ENCODE measurements at places on chromosomes 11 and 22.

GRCh38 chr22:35582861-35583670 lies 34.1 kb downstream of the MB start:
- peak; percentile 18 for DNase-seq

GRCh38 chr11:15371533-15371932 lies 256.8 kb downstream of the INSC start:
- DNase-seq, result no peak

- no peak for DNase-seq
Measured at GRCh38 chr22:34354071-34354817, 434.0 kb upstream of the LARGE1 start.

DNA sequence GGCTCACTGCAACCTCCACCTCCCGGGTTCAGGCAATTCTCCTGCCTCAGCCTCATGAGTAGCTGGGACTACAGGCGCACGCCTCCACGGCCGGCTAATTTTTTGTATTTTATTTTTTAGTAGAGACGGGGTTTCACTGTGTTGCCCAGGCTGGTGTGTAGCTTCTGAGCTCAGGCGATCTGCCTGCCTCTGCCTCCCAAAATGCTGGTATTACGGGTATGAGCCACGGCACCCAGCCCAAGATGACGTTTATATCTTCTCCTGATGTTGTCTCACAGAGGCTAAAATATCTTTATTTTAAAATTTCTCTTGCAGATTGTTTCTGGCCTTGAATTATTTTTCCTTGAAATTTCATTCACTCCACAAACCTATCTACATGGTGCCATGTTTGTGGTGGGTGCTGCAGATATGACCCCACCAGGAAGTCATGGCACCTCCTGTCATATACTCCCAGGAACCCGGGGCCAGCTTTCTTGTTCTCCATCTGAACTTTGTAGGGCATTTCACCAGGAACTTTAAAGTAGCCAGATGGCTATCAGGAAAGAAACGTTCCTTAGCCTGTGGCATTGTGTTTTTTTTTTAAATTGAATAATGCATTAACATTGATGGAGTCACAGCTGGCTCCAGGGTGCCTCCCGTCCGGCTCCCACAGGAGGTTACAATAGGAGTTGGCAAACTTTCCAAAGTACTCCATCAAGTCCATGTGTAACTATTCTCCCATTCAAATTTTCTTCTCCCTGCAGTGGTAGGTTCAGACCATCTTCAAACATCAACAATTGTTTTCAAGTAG lies 42.0 kb upstream of the LIPT2 start:
- no peak for DNase-seq

- DNase-seq, result no peak
Measured at GRCh38 chr22:33605221-33605620, 315.1 kb downstream of the LARGE1 start.

GRCh38 chr22:45709866-45710265 lies 38.2 kb downstream of the ATXN10 start:
- no peak for DNase-seq

DNA sequence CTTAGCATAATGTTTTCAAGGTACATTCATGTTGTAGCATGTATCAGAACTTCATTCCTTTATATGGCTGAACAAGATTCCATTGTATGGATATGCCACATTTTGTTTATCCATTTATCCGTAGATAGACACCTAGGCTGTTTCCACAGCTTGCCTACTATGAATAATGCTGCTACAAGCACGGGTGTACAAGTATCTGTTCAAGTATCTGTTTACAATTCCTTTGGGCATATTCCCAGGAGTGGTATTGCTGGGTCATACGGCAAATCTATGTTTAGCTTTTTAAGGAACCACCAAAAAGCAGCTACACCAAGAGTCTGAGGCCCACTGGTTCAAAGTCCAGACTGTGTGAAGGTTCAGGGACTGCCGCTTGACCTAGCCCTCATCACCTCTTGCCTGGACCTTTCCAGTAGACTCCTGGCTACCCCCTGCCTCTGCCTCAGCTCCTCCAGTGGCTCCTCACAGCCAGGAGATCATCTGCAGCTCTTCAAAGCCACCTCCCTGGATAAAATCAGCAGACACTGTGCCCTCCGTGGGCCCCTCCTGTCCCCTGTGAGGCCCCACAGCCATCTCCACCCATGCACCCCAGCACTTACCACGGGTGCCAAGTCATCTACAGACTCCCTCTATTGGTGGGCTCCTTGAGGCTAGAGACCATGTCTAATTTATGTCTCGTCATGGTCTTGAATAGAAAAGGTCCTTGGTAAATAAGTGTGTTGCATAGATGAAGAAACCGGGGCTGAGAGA lies 160.3 kb downstream of the MN1 start:
- no peak for DNase-seq

DNA sequence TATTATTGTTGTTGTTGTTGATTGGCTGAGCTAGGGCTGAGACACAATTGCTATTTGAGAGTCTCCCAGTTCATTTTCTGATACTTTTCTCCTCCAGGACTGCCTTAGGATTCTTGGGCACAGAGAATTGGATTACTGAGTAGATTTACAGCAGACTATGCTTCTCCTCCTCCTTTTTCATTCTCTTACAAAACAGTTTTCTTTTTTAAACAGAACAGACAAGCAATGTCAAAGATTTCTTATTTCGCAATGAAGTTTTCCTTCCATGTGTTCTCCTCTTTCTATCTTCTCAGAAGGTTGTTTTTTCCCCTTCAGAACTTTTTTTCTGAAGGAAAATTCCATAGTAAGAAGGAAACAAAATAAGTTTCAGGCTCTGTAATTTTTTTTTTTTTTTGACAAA lies 19.8 kb upstream of the TIMP3 start:
- no peak for DNase-seq

- DNase-seq, result no peak
Measured at GRCh38 chr11:101718402-101718801, 134.6 kb upstream of the TRPC6 start.

DNA sequence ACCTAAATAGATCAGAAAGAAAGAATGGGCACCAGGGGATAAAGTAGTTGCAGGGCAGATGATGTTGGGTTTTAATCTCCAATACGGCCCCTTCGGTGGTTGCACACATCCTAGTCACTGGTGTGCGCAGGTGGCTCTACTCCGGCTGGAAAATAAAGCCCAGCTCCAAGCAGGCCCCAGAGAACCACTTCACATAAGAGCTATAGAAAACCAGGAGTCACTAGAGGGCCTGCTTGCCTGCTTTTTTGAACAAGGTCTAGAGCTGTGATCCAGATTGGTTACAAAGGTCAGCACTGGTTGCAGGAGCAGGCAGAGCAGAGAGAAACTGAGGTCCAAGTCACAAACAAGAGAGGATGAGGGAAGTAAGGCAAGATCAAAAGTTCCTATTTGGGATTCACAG lies 41.5 kb upstream of the MS4A8 start:
- DNase-seq, result no peak

GRCh38 chr11:66936311-66936711 lies 21.9 kb downstream of the PC start:
- DNase-seq, result peak; percentile 46

- no peak for DNase-seq
Measured at GRCh38 chr11:126163074-126163700, 48.3 kb downstream of the RPUSD4 start.

DNA sequence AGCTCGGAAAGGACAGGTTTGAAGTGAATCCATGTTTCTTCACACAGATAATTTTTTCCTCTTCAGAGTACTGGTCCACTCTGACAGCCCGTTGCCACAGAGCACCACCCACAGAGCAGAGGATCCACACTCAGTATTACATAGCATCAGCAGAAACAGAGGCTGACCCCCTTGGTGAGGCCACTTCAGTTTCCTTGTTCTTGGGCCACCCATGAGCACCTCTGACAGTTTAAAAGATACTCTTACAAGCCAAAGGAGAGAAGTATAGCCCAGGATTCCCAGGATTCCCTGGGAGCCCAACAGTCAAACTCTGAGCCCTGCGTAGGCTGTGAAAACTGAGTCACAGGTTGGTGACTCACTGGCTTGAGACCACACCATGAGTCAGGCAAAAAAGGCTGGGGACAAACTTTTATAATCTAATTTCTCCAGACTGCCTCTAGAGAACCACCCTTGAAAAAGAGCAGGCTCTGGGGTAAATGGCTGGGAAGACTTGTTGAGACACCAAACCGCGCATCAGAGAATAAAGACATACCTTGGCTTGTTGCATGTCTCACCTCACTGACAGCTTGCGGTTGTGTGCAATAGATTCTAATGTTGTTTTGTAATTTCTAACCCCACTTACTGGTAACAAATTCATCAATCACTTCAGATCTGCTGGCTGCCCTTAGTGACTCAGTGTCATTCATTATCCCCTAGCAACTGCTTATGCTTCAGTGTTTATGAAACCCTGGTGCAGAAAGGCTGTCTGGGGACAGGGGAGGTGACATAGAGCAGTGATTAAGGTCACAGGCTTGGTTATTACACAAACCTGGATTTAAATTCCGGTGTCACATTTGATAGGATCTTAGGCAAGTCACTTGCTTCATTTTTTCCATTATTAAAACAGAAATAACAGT lies 56.9 kb upstream of the PRSS23 start:
- DNase-seq, result peak; percentile 76

DNA sequence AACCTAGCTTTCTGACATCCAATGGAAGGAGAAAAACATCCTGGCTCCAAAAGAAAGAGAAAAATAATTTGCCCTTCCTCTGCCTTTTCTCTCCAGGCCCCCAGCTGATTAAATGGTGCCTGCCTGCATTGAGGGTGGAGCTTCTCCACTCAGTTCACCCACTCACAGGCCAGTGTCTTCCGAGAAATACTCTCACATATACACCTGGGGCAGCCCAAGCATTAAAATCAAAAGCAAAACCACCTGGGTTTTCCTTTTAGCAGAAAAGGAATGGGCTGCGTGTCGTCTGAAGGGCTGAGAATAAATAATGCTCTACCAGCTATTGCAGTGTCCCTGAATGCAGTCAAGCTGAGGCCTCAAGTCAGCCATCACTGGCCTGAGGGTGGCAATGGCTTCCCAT lies 1143.8 kb upstream of the TENM4 start:
- no peak for DNase-seq

DNA sequence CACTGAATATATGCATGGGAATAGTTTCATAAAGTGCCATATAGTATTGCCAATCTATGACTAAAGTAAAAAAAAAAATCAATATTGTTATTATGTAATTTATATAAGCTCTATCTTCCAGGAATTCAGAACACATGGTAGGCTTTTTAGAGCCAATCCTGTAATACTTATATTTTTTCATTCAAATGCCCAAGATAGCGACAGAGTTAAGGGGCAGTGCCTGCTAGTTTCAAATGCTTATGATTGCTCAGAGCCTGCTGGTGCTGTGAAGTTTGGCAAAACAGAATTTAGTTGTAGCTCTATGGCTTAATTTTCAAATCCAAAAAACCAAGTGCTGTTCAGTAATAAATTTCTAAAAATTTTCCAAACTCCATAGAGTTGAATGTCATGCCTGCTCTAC lies 39.0 kb upstream of the BLID start:
- no peak for DNase-seq

DNA sequence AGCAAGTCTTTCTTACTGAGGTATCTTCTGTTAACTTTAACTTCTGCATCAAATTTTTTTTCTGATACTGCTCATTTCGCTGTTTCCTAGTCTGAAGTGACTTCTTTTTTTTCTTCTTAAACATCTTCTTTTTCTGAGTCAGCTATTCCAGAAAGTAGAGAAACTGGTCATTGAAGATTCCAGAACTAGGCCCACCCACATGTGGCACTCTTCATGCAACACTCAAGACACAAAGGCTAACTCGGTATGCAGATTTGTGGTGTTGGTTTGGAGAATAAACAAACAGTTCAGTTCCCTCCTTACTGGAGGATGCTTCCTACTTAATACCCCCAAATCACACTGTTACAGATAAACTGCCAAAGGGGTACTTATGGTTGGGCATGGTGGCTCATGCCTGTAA lies 25.2 kb upstream of the MTCH2 start:
- no peak for DNase-seq

- no peak for DNase-seq
Measured at GRCh38 chr11:110710628-110711381, 1.4 kb downstream of the ARHGAP20 start.

DNA sequence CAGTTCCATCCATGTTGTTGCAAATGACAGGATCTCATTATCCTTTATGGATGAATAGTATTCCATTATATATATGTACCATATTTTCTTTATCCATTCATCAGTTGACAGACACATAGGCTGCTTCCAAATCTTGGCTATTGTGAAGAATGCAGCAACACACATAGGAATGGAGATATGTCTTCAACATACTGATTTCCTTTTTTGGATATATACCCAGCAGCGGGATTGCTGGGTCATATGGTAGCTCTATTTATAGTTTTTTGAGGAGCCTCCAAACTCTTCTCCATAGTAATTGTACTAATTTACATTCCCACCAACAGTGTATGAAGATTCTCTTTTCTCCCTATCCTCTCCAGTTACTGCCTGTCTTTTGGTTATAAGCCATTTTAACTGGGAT lies 383.9 kb upstream of the CHORDC1 start:
- DNase-seq, result no peak

- no peak for DNase-seq
Measured at GRCh38 chr11:61049859-61050258, 52.4 kb upstream of the CD5 start.

DNA sequence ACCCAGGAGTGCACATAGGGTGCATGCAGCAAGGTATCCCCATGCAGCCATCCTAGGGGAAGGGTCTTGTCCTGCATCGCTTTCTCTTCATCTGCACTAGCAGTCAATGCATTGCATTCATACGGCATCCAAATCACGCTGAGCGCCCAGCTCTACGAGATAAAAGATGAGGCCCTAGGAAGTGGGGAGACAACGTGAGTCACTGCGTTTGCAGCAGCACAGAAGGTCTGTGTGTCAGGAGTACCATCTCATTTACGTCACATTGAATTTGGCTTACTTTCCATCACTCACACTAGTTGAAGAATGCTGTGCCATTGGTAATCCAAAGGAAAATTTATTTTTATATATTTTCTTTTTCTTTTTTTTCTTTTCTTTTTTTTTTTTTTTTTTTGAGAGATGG lies 2.5 kb upstream of the ST14 start:
- DNase-seq, result no peak

GRCh38 chr11:113670149-113670830 lies 35.8 kb downstream of the TMPRSS5 start:
- no peak for DNase-seq

DNA sequence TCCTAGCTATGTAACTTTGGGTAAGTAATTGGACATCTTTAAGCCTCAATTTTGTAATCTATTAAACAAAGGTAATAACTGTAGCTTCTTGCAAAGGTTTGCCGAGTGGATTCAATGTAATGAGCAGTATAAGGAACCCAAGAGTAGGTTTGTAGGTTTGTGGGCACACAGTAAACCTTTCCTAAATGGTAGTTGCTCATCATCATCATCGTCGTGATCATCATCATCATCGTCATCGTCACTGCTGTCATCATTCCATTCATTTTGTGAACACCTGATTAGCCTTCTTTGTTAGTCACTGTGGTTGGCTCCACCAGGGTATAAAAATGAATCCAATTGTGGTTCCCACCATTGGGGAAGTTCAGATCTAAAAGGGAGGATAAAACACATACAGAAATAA lies 223.1 kb upstream of the KIRREL3 start:
- DNase-seq, result no peak

Data from MV-4-11 (cell line).